Stimulated activated CD4-positive, alpha-beta T cell treated with anti-CD3 and anti-CD28 coated beads, TNF-alpha, amount 100 ng/mL, for 1 hour (primary cell): ENCODE measurements at places on chromosomes 2 and 18.

GRCh38 chr2:215410932-215411285 is 25.0 kb downstream of the FN1 start:
- DNase-seq: no peak

DNA sequence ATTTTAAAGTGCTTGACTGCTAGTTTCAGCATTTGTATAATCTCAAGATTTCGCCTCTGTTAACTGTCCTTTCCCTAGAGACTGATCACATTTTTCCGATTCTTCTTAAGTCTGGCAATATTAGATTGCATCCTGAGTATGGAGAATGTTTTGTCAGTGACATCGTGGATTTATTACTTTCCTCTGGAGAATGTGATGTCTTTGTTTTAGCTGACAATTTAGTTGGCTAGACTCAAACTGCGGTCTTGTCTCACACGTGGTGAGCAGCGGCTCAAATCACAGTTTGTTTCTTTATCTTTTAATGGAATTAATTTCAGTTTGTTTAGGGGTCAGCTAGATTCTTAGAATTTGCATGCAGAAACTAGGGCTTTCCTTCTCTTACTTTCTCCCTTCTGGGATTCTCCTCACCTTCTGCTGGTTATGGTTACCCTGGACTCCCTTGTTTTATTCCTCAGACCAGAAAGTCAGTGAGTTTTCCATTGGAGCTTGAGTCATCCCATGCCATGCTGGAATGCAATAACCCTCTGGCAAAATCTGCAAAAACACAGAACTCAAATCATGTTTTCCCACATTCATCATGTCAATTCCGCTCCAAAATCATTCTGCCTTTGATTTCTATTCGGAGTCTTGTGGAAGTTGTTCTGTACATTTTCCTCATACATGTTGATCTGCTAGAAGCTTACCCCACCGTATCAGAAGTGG is 327.2 kb upstream of the TRIB2 start:
- no peak for DNase-seq

DNA sequence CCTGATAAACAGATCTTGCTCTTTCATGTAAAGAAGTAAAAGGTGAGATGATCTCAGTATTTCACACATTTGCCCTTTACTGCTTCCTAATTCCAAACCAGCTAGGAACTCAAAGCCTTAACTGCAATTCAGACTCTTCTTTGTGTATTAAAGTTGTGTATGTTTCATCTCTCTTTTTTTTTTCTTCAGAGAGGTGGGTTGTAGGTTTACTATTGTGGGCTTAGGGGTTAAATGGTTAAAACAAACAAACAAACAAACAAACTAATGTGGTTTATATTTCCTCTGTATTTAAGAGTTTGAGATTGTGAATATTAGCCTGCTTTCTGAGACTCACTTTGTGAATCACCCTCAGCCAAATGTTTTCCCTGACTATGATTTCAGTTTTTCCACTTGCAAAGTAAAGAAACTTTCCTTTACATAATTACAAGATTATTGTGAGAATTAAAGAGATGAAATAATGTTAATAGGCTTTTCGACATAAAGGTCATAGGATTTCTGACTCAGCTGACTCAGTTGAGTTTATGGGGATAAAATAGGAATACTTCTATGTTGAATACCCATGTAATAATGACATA is 2.8 kb downstream of the GULP1 start:
- no peak for DNase-seq

DNA sequence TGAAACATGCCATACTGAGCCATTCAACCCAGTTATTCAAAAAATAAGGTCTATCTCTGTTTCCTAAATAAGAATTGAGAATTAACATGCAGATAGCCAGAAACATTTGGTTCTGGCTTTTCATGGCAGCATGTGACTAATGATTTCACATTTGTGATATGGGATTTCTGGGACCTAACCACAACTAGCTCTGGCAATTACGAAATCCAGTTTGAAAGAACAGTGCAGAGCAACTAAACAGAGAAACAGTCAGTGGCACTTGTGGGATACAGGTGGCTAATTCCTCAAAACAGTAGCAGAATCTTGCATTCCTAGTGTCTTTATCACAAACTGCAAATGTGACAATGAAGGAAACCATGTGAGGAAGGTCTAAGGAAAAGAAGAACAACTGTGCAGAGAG is 637.8 kb upstream of the CHAC2 start:
- no peak for DNase-seq

- no peak for DNase-seq
These were observed 244.8 kb downstream of the DCDC2C start for GRCh38 chr2:3948191-3948590.

DNA sequence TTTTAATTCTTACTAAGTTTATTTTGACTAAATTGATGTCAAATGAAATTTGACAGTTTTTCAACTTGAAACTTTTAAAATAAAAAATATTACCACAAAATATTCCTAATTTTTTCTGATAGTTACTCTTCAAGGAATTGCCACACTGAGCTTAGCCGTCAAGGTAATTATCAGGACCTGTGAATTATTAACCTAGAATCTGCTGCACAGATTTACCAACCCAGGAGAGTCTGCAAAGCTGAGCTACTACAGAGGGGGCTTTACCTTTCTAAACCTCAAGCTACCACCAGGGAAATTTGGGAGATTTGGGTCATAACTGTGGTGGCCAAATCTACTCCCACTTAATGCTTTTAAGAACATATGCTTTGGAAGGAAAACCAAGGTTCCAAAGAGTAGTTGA is 324.6 kb downstream of the CCDC178 start:
- DNase-seq: no peak

GRCh38 chr2:239934571-239935171 is 90.5 kb downstream of the NDUFA10 start:
- no peak for DNase-seq

DNA sequence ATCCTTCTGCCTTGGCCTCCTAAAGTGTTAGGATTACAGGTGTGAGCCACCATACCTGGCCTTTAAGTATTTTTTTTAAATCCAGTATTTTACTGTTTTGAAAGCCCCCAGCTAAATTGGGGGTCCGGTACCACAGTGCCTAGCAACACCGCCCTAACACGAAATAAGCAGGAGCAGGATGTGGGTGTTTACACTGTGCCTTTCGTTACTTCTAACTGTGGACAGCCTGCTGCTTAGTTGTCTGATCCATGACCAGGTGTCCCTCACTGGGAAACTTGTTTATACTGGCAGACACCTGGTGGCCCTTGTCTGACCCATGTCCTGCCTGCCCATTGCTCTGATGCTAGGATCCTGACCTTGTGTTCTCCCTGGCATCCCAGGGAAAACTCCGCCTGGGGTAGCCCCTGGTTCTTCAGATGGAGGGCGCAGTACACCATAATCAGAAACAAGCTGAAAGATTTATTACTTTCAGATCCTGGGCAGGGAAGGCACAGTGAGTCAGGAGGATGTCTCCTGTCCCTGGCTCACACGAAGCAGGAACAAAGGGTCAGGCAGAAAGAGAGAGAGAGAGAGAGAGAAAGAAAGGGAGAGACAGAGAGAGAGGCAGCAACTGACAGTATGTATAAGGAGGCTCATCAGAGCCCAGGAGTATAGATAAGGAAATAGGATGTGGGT is 55.7 kb downstream of the NCAPH start:
- no peak for DNase-seq

- peak; percentile 18 for DNase-seq
These were observed 62.5 kb downstream of the RELCH start for GRCh38 chr18:62249478-62250097.

DNA sequence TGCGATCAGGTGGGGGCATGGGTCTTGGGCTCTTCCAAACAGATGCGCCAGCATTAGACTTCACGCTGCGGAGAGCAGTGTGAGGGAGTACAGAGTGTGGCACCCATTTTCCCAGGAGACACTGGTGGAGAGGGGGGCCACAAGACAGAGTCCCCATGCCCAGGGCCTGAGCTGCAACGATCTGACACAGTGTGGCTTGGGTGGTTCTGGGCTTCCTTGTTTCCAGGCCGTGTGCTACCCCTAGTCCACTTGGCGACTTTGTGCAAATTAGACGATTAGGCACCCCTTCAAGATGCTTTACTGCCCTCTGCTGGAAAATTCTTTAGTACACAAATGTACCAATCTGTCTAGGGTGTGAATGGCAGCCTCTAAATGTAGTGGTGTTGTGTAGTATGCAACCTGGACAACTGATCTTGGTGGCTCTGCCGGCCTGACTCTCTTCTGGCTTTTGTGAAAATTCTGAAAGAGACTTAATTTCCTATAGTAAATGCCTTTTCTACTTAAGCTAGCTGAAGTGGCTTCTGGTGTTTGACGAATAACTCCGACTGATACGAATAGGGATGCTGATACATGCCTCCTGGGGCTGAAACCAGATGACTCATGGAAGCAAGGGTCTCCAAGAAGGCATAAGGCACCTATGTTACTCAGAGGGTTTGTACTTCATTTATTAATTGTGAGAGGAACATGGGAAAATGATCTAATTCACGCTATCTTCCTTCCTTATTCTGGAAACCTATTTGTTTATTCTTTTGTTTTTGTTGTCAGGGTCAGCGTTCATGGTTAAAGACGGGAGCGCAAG is 92.3 kb upstream of the SMAD2 start:
- DNase-seq: no peak

GRCh38 chr18:8835521-8835953 is 130.2 kb downstream of the MTCL1 start:
- DNase-seq: no peak

GRCh38 chr18:26802330-26803200 is 62.9 kb downstream of the AQP4 start:
- no peak for DNase-seq

DNA sequence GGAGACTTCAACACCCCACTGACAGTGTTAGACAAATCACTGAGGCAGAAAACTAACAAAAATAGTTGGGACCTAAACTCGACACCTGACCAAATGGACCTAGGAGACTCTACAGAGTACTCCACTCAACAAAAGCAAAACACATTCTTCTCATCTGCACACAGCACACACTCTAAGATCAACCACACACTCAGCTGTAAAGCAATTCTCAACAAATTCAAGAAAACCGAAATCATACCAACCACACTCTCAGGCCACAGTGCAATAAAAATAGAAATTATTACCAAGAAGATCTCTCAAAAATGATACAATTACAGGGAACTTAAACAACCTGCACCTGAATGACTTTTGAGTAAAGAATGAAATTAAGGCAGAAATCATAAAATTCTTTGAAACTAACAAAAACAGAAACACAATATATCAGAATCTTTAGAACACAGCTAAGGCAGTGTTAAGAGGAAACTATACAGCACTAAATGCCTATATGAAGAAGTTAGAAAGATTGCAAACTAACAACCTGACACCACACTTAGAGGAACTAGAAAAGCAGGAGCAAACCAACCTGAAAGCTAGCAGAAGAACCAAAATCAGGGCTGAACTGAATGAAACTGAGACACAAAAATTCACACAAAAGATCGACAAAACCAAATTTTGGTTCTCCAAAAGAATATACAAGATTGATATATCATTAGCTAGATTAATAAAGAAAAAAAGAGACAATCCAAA is 46.3 kb downstream of the RTTN start:
- no peak for DNase-seq

- no peak for DNase-seq
These were observed 1898.4 kb upstream of the CELF4 start for GRCh38 chr18:39464006-39464405.

DNA sequence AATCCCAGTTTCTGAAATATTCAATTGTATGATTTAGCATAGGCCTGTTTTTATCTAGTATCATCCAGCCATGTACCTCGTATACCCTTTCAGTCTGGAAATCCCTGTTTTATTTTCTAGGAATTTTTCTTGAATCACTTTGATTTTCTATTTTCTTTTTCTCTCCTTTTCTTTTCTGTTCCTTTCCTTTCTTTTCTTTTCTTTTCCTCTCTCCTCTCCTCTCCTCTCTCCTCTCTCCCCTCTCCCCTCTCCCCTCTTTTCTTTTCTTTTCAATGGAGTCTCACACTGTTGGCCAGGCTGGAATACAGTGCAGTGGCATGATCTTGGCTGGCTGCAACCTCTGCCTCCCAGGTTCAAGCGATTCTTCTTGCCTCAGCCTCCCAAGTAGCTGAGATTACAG is 63.5 kb downstream of the SMCHD1 start:
- no peak for DNase-seq

DNA sequence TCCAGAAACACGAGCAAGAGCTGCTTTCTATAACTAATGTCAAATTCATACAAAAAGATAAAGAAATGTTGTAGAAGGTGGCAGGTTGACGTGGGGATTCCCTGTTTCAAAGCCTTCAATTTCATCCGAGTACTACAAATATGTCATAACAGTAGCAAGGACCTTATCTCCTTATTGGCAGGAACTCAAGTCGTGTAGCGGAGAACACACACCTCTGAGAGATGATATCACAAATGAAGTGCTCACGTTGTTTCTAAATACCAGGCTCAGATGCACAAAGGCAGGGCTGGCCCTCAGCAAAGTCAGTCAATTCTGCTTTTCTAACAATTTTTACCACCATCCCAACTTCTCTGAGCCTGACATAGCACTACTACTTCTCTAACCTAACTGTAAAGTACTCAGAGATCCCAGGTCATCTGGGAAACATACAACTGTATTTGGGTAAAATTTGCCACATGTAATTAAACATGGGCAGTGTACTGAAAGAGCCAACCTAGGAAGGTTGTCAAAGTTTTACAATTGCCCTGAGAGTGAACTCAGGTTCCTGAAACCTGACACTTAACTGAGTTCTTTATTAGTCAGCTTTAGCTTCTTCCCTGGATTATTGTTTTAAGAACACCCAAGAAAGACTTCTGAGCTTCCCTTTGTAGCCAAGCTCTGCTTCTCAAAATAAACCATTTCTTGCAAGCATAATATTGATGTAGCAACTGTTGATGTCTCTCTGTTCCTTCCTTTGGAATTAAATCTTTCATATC is 813.7 kb upstream of the ACVR2A start:
- DNase-seq: no peak

DNA sequence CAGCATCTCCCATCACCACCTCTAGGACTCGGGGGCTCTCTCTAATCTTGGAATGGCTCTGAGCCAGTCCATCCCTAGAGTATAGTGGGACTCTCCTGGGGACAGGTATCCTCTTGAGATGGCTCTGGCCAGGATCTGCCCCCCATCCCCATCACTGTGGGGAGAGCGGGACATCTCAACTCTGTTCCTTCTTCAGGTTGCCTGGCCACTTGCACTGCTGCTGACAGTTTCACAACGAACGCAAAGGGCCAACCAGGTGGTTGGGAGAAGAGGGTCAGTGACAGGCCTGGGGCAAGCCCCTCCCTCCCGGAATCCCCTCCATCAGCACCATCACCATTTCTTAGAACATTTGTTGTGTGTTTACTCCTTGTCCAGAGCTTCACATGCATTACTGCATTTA is 62.6 kb downstream of the CIB4 start:
- no peak for DNase-seq

DNA sequence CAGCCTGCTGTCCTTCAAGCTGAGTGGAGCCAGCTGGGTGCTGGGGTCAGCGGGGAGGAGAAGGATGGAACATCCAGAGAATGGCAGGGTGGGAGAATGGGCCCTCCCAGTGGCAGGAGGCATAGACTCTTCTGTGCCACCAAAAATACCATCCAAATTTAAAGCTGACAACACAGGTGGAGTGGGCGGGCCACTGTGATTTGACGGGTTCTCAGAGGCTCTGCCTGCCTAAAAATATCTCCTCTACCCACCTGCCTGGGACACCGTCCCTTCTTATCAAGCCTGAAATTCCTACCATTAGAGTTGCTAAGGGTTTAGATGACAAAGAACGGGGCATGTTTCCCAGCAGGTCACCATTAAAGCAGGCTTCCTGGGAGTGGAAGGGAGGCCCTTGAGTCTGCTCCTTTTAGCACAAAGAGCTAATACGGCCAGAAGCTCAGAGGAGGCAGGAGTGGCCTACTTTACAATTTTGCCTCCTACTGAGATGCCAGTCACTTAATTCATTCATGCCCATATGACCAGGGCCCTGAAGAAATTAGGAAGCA is 19.8 kb upstream of the MARCHF4 start:
- no peak for DNase-seq
